Left ventricle myocardium superior (tissue), 1 donor: ENCODE measurements at places on chromosomes 12 and 14. TPM values are rescaled to one million over a fixed set of nuclear protein-coding genes. Genes with fewer than 3 reads are reported as not detected.

DNAL1 gene
- total RNA-seq = 12.0 TPM

KRT75 gene
- total RNA-seq = not detected

GRCh38 chr12:26854031-26854390, 21.0 kb upstream of the ITPR2 start:
- DNase-seq = no peak

DNA sequence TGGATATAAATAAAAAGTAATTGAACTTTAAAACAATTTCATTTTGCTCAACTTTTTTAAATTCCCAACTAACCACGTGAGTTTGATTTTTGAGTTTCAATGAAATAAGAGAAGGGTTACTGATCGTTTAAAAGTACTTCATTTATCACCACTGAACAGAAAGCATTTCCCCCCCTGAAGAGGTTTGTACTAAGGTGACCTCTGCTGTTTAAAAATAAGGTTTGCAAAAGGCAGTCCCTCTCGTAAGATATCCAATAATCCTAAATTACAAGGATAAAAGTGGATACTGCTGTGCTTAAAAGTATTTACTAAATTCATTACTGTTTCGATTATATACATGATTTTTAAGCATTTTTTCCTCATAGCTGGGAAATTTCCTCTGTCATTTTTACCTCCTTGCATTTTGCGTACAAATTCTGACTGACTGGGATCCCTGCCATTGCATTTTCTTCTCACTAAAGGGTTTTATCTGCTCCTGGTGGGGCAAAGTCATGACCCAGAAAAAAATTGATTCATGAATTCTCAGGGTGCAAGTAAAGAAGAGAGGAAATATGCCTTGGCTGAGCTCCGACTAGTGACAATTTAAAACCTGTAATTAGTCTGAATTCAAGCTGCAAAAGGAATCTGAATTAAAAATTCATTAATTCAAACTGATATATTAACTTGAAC, 463.8 kb downstream of the PRKD1 start:
- no peak for DNase-seq

- DNase-seq = no peak
Observed at GRCh38 chr12:122858171-122858570, 22.9 kb downstream of the HIP1R start.

DNA sequence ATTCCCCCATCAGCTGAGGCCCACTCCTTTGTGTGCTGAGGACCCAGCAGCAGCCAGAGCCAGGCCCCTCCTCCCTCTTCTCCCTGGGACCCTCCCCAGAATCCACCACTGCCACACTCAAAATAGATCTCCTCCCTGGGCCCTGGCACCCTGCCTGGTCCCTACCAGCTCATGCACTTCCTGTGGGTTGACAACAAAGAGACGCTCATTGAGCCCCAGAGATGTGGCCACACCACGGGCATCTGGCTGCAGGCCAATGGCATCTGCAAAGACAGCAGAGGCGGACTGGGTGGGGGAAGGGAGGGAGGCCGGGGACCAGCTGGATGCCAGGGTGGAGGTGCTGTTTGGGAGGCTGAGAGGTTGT, 16.0 kb upstream of the ENDOU start:
- DNase-seq = peak; percentile 91

- no peak for DNase-seq
Observed at GRCh38 chr12:2226641-2227040, 173.9 kb downstream of the CACNA1C start.

DNA sequence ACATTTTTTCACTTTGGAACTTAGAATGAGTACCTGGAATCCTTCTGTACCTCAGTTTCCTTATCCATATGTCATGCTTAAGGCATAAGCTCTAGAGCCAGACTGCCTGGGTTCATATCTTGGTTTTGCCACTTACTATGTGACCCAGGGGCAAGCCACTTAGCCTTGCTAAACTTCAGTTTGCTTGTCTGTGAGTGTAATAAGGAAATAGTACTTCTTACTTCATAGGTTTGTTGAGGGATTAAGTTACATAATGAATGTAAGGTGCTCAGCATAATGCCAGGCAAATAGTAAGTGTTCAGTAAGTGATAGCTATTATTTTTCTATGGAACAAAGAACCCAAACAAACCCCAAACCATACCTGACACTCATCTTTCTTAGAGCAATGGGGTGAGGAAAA, 225.1 kb downstream of the BCAT1 start:
- DNase-seq = no peak
